ENCODE measurements at places on chromosomes 16 and 17.

DNA sequence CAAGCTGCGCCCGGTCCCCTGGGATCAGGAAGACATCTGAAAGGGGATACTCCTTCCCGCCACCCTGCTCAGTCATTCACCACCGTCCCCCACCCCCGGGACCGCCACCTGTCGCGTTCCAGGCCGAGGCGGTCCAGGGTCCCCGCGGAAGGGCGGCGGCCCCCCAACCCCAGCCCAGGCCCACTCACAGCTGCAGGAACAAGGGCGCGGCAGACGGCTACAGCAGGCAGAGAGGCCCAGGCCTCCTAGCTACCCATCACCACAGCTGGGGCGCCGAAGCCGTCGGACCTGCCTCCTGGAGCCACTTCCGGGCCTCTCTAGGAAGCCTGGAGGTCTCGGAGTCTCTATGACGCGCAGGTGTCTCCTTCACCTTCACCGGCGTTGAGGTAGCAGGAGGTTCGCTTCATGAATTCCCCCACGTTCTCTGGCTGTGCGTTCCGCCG lies at the start of gene SDR42E1:
Gene SDR42E1 (minus strand): TSS at position 272 of the 443 bp plus-strand sequence. CDS start 10,612 bp downstream, outside the sequence.
- DNase-seq, result no peak

- DNase-seq, result no peak
Measured at GRCh38 chr16:15644267-15644961, 1.5 kb upstream of the MARF1 start.

GRCh38 chr16:50213939-50214519 lies 52.3 kb upstream of the ADCY7 start:
- peak; percentile 42 for DNase-seq

GRCh38 chr16:58128711-58129096 lies 477 bp downstream of the CFAP20 start:
- peak; percentile 40 for DNase-seq

- DNase-seq, result no peak
Measured at GRCh38 chr16:48365025-48365600, 20.1 kb downstream of the SIAH1 start.

DNA sequence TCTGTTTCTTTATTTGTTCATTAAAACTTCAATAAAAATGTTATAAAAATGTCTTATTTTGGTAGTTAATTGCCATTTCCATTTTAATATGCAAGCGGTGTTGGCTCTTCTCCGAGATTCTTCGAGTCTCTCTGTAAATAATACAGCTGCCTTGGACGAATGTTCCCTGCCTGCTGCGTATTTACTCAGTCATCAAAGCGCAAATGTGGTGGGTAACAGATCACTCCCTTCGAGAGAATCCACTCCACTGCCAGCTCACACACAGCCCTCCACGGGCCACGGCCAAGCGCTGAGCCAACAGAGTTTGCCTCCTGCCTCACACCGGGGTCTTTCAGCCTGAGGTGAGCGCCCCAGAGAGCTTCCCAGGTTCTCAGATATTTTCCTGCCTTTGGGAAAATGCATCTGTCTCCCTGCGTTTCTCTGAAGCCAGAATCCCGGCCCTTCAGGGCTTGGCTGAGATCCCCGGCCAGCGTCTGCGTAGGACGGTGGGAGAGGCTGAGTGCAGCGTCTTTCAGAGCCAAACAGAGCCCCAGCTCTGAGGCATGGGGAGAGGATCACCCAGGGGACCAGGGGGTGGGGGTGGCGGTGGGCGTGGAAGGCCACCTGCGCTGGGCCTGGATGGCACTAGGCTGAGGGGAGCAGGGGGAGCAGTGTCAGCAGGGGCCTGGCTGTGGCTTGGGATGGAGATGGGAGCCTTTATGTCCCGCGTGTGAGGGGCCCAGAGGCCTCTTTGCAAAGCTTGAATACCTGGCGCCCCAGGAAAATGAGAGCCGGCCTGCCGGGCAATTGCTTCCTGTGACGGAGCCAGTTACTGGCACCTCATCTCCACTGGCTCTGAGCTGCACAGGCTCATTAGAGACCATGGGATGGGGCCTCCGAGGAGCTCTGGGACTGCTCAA lies 248.7 kb downstream of the RBFOX3 start:
- DNase-seq, result no peak

- DNase-seq, result peak; percentile 80
Measured at GRCh38 chr17:1709971-1710806, at the start of gene TLCD2. Gene TLCD2, minus strand, starts transcription at chr17:1710377. Its CDS starts 135 bp downstream, at chr17:1710242.

- no peak for DNase-seq
Measured at GRCh38 chr16:76985392-76986045, 205.5 kb upstream of the MON1B start.

DNA sequence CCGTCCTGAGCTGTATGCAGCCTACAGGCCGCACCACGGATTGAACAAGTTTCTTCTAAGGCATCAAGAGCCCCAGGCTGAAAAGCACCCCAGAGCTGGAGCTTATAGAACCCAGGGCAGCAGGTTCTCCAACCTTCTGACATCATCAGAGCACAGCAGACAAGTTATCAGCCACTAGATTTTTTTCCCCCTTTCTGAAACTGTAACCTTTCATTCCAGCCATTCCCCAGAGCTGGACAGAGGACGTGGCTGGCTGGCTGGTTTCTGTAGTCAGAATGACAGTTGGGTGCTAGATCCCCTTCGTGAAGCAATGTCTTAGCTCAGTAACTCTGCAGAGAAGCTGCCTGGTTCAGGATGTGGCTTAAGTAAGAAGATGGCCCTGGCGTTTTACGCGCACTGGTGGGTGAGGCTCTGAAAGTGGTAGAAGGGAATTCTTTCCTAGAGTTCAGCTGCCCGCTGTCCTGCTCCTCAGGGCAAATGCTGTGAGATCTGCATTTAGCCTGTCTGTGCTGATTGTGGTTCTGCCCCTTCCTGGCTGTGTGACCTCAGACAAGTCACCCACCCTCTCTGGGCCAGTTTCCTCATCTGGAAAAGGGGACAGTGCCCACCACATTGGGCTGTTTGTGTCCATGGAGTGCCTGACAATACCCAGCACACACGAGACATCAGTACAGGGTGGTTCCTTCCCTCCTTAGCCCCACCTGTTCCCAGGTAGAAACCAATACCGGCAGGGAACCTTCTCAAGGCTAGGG lies 9.1 kb downstream of the DEXI start:
- no peak for DNase-seq

DNA sequence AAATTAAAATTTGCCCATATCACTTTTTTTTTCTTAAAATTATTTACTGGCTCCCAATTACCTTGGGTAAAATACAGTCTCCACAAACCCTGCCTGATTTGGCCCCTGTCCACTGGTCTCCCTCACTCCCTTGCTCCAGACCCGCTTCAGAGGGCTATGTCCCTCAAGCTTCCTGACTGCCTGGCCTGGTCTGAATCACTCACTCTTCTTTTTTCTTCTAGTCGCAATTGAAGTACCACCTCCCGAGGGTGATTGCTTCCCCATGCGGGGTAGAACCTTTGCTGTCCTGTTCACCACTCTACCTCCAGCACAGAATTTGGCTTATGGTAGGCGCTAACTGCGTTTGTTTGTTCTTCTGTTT lies 598 bp upstream of the PGAP3 start:
- no peak for DNase-seq

GRCh38 chr17:51703361-51704341 lies 443.3 kb downstream of the UTP18 start:
- DNase-seq, result no peak

GRCh38 chr17:1735834-1736347 lies 6.8 kb upstream of the SERPINF2 start:
- DNase-seq, result peak; percentile 55

GRCh38 chr16:67531247-67531646 lies 2.6 kb downstream of the RIPOR1 start:
- no peak for DNase-seq

- DNase-seq, result no peak
Measured at GRCh38 chr17:10059684-10060211, 138.7 kb downstream of the GAS7 start.

DNA sequence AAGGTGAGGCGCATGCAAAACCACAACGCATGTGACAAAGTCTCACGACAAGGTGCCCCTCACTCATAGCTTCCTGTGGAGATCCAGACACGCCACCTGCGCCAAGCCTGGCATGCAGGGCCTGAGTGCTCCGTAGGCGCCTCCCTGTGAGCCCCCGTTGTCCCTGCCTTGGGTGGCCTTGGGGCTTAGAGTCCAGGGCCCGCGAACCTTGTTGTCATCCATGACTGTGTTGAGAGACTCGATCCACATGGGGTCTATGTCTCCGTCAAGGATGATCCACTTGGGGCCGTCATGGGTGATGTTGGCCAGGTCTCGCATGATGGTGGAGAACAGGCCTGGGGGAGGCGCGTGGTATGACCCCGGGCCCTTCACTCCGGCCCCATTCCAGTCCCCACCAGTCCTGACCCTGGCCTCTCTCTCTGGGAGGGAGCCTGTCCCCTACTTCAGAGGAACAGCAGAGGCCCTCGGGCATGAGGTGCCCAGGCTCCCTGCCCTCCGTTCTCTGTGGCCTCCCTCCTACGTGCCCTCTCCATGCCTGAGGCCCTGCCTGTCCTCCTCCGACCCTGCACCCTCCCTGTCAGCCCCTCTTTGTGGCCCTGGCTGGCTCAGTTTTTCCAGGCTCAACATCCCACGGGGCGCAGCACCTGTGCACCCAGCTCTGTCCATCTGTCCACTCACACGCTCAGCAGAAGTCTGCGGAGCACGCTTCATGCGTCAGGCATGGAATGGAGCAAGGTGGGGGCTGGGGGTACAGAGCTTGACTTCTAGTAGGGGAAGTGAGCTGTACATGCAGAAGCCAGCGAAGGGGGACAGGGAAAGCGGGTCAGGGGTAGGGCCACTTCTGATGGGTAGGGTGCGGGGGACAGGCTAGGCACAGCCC lies 85.7 kb downstream of the DNAH17 start:
- no peak for DNase-seq

DNA sequence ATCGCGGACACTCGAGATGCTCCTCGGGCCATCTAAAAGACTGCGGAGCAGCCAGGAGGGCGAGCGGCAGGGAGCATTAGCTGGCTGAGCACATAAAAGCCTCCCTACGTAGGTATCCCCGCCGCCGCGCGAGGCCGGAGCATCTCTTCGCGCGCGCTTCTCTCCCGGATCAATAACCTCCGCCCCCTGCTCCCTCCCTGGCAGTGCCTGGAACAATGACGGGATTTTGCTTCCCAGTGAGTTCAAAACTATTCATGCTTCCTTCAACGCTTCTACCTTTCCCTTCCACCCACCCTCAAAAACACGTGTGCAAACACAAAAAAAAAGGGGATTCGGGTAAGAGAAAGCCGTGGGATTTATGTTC lies 984 bp downstream of the CENPV start:
- DNase-seq, result peak; percentile 66

DNA sequence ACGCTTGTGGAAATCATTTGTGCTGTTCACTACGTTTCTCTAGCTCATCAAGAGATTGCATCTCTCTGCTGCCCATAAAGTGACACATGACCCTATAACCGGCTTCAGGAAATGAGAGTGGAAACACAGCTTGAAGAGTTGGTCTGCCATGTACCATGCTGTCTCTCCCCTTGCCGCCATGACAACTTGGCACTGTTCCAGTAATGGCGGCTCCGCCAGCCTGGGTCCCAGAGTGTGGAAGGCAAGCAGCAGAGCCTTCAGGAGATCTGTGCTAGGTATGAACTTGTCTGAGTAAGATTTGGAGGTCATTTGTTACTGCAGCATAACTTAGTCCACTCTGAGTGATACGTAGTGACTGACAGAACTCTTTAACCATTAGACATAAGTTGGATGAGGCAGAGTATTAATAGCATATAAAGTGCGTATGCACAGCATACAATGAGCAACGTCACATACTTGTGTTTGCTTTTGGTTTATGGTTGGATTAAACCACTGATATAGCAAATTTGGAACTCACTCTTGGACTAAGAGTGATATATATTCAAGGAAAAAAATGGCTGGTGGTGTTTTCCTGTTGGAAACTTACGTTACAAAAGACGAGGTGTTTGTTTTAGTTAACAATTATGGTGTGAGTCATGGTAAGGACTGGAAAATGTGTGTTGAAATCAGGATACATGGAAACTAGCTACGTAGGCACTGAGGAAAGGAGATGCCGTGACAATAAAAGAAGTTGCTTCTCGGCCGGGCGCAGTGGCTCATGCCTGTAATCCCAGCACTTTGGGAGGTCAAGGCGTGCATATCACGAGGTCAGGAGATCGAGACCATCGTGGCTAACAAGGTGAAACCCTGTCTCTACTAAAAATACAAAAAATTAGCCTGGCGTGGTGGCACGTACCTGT lies 24.4 kb upstream of the PMP22 start:
- no peak for DNase-seq

DNA sequence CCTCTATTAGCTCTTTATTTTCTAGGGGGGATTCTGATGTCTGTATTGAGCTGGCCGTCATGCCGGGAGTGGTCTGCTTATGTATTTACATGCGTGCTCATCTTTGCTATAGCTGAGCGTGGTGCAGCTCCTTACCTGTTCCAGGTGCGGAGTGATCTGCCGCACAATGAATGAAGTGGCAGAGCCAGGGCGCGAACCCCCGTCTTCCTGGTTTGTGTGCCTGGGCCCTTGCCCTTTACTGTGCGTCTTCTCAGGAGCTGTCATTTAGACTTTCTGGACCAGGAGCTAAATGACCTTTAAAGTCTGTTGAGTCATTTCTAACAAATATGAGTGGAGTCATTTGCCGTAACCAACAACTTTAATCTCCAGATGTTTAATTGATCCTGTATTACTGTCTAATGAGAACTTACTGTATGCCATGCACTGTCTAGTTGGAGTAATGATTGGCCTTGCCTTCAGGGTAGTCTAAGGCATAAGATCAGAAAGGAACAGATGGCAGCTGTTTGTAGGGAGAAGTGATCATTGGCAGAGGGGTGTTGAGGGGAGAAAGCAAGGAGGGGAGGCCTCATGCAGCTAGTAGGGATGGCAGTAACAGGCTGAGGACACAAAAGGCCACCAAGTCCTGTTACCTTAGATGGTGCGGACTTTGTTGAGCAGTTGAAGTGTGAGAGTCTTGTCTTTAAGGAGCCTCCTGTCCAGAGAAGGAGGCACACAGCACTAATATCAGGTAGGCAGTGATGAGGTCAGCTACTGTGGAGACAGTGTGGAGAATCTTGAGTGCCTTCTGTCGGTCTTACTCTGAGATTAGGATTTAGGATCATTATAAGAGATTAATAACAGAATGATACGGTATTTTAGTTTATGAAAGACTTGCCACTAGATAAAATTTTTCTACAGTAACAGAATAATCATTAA lies 53.9 kb downstream of the USP10 start:
- DNase-seq, result no peak

- DNase-seq, result no peak
Measured at GRCh38 chr16:85998868-85999729, 100.1 kb downstream of the IRF8 start.

- no peak for DNase-seq
Measured at GRCh38 chr17:29611351-29612093, 11.2 kb downstream of the CORO6 start.

GRCh38 chr17:51372345-51373004 lies 112.1 kb downstream of the UTP18 start:
- peak; percentile 71 for DNase-seq
